ENCODE measurements at places on chromosomes 5 and 9.

DNA sequence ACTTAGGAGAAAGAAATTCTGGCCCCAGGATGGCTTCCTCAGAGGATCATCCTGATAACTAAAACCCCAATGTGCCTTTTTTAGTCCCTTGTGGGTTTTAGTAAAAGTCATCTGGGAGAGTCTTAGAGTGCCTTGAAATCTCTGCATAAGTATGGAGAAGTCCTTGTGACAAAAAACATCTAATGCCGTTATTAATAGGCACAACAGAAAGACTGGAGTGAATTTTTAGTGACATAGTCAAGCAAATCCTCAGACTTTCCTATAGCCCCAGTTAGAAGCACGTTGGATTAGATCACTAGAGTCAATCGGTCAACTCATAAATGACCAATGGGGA is 108.2 kb upstream of the MPDZ start:
- no peak for DNase-seq

GRCh38 chr9:94161673-94162072 is 77.4 kb downstream of the PTPDC1 start:
- no peak for DNase-seq

GRCh38 chr5:145806923-145807322 is 28.2 kb downstream of the PRELID2 start:
- no peak for DNase-seq

DNA sequence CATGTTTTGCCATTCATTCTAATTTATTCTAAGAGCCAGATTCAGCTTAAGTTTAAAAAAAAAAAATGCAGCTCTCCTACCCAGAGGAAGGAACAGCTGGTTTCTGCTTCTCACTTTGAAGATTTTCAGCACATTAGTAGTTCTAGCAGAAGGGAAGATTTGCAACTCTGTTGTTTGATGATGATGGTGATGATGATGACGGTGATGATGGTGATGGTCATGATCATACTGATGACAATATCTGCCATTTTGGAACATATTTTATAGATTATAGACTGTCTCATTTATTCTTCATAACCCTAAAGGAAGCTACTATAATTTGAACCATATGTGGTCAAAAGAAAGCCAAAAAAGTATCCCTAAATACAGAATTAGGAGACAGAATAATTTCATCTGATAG is 7.9 kb upstream of the MED10 start:
- DNase-seq = no peak

DNA sequence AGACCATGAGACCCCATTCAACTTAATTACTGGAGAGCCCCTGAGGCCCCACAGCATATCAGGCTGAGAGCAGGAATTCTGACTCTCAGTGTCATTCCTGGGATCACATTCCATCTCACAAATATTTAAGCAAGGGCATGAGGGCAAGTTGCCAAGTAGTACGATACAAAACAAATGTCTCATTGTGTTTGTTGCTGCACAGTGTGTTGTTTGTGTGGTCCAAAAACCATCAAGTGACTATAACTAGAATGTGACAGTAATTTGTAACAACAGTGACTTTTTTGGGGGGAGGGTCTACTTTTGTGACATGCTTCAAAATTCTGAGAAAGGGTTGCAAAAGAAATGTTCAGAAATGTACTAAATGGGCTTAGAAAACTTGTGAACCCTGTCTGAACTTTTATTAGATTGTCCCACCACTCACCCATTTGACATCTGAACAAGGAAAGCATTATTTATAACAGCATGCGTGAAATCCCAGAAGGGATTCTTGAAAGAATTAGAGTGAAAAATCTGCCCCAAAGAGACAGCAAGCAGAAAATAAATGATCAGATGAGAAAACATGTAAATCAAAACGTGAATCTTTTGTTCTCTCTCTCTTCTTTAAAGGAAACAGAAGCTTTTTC is 347.0 kb downstream of the NTRK2 start:
- no peak for DNase-seq

Data from stimulated activated CD4-positive, alpha-beta T cell treated with anti-CD3 and anti-CD28 coated beads, Interleukin-1b, Interleukin-23, amount 100 ng/mL, for 1 hour (primary cell).